ENCODE measurements at places on chromosomes 11 and 22.

GRCh38 chr22:29700206-29700899, 19.4 kb upstream of the CABP7 start:
- no peak for DNase-seq

GRCh38 chr11:133825666-133826065, 19.6 kb downstream of the SPATA19 start:
- DNase-seq, result no peak

DNA sequence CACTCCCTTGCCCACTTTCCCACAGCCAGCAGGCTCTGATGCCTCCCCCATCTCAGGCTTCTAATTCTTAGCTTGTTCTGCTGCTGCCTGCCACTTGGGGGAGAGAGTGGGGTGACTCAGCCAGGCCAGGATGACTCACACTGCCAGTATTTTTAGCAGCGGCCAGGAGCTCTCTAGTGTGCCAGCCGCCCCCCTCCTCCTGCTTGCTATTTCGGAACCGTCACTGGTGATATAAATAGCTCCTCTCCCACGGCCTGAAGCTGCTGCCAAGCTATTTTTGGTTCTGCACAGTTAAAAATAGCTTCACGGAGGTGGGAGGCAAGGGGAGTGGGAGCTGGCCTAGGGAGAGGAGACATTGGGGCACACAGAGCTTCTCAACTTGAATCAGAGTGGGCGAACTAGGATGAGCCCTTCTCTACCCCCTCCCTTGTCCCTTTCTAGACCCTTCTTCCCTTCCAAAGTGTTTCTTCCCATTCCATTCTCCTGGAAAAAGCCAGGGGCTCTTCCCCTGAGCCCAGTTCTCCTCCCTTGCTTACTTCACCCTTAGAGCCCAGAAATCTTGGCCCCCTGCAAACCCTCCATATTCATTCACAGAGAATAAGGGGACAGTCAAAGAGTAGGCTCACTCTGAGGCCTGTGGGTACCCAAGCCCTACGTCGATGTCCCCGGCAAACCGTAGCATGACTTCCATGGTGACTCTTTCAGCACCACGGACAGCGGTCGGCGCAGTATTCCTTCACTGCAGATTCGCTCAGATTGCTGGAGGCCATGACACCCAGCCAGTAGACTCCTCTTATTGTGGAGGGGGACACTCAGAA, 2.5 kb upstream of the NPAS4 start:
- DNase-seq, result peak; percentile 29

DNA sequence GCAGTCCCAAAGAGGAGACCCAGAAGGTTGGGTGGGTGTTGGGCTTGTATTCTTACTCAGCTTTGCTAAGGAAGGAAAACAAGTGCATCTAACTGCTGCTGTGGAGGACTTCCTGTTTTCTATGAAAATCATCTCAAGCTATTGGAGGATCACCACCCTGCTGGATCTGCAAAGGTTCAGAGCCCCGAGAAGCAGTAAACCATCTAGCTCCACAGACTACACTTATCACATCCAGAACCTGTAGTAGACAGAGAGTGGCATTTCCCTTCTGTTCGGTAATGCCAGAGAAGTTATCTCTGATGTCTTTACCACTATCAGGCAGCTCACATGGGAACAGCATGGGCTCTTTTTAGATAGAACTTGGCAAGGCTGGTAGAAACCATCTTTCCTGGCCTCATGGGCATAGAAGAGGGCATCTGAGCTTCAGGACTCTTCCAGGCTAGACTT, 21.7 kb downstream of the KCNJ1 start:
- no peak for DNase-seq

- DNase-seq, result peak; percentile 86
Observed at GRCh38 chr11:2428322-2428795, 16.0 kb downstream of the TRPM5 start.

- no peak for DNase-seq
Observed at GRCh38 chr11:16191212-16191867, 165.0 kb downstream of the SOX6 start.

DNA sequence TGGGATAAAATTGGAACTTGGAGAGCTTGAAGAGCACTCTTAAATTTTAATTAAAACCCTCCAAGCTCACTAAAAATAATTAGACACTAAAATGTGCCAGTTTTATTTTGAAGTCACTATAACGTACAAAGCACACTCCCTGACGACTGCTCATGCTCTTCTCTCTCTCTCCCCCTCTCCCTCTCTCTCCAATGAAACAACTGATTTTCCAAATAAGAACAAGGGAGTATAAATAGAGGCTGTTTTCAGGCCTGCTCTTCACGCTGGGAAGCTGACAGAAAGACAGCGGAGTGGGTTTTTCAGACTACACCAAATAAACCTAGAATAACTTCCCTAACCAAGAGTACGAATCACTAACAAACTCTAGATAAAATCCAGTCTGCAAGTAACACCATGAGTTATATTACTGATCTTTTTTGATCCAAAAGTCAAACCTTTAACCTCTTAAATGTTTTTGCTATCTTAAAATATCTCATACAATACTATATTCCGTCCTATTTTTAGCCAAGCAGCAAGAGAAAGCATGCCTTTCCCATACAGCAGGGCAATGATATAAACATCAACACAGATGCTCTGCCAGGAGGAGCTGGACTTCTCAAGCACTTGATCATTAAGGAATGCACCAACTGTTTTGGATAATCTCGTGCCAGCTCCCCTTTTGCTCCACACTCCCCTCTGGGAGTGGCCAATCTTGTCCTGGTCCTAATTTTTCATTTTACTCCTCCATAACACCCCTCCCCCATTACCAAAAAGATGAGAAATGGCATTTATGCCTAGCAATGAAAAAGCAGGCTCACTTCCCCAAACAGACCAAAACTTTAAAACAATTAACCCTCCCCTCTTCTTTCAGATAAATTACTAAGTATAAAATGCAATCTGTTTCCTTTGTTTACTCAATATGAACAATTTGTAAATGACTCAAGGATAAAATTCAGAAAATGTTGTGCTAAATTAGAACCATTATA, 116.9 kb downstream of the SOX6 start:
- DNase-seq, result no peak

- DNase-seq, result no peak
Observed at GRCh38 chr11:8242499-8243280, 21.0 kb downstream of the LMO1 start.

- DNase-seq, result peak; percentile 48
Observed at GRCh38 chr22:40525250-40525884, 111.2 kb downstream of the MRTFA start.

GRCh38 chr11:114168691-114169090, 109.2 kb downstream of the ZBTB16 start:
- DNase-seq, result no peak

DNA sequence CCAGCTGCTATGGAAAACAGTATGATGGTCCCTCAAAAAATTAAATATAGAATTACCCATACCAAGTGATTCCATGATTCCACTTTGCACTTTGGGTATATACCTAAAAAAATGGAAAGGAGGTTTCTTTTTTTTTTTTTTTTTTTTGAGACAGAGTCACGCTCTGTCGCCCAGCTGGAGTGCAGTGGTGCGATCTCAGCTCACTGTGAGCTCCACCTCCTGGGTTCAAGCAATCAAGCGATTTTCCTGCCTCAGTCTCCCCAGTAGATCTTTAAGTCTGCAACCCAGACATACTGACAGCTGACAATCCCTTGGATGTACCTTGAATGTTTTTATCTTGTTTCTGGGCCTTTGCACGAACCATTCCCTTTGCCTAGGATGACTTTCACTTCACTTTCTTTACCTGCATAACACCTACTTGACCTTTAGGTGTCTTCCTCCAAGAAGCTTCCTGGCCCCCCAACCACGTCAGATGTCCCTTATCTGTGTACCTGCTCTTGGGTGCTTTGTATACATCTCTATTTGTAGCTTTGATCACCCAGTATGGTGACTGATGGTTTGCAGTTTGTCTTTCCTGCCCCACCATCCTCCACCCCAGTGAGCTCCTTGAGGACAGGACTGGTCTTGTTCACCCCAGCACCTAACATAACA, 11.6 kb downstream of the UCP3 start:
- no peak for DNase-seq

DNA sequence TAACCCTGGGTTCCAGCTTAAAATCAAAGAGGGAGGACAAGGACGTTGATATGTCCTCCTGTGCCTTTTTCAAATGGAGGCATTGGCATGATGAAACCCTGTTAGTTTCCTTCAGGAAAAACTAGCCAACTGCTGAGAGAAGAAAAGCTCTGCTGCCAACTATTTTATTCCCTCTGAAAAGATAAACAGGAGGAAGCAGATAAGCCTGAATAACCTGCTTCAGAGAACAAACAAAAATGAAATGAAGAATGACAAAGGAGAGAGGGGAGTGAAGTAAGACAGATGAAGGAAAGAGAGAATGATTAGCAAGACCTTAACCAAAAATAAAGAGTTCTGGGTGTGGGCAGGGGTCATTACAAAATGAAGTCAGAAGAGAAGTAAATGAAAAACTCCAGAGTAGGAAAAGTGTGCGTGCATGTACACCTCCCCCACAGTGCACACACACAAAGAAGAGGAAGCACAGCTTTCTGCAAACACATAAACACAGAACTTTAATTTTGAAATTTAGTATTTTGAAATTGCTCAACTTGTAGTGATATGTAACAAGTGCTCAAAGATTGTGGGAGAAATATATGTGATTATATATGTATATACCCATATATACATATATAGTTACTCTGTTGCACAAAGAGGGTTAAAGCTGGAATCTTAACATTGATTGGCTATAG, 332.2 kb downstream of the LUZP2 start:
- DNase-seq, result no peak

- no peak for DNase-seq
Observed at GRCh38 chr11:132601875-132602274, 930.4 kb downstream of the OPCML start.

DNA sequence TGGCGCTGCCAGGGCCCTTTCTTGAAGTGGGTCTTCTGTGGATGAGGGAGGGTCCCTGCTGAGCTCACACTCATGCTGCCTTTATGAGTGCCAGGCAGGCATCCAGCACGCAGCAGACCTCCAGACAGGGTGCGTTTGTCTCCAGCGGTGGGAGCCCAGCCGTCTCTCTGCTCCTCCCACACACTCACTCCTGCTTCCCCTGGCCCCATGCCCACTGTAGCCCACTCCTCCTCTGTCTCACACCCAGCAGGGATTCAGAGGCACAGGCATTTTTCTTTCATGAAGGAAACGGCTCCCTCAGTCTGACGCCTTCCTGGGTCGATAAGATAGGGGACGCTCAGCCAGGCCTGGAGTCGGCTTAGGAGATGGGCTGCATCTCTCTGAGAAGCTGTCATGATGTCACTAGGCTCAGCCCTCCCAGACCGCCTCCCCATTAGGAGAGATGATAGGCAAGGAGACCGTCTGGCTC, 183.9 kb upstream of the NCAM1 start:
- no peak for DNase-seq

DNA sequence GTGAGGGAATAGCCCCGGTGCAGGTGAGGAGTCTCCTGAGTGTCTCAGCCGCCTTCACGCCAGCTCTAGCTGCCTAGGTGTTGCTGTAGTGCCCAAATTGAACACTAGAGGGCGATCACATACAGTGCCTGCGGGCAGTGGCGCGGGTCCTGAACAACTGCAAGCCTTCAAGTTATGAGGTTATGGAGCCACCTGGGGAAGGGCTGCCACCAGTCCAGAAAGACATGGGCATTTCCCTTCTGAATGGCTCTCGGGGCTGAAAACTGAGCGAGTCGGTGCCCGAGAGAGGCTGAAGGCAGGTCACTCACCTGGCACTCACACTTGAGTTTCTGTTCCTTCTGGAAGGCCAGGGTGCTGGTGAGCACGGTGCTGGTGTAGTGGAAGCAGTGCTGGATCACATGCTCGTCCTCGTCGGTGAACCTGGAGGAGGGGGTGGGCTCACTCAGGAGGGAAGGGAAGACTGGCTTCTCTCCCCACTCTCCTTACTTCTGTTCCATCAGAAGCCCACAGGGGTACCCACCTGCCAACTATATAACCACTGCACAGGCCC, 88.4 kb downstream of the PDE2A start:
- peak; percentile 23 for DNase-seq

DNA sequence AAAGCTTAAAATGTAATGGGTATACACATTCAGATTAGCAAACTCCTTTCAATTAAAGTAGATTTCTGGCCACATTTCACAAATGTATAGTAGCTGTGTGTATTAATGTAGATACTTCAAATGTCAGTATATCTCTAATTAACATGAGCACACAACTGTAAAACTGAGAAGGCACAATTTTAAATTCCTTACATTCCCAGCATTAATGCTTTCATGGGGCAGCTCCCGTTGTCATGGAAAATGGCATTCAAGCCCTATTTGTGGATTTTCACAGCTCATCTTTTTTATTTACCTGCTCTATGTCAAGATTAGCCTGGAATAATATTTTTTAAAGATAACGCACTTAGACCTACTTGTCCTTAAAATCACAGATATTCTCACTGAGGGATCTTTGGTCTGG, 113.6 kb upstream of the SOX6 start:
- no peak for DNase-seq

GRCh38 chr11:65776196-65776595, 4.6 kb downstream of the AP5B1 start:
- DNase-seq, result no peak

GRCh38 chr22:28710107-28710506, 30.5 kb upstream of the TTC28 start:
- DNase-seq, result no peak

- no peak for DNase-seq
Observed at GRCh38 chr11:68273026-68273738, 1.4 kb upstream of the C11orf24 start.

DNA sequence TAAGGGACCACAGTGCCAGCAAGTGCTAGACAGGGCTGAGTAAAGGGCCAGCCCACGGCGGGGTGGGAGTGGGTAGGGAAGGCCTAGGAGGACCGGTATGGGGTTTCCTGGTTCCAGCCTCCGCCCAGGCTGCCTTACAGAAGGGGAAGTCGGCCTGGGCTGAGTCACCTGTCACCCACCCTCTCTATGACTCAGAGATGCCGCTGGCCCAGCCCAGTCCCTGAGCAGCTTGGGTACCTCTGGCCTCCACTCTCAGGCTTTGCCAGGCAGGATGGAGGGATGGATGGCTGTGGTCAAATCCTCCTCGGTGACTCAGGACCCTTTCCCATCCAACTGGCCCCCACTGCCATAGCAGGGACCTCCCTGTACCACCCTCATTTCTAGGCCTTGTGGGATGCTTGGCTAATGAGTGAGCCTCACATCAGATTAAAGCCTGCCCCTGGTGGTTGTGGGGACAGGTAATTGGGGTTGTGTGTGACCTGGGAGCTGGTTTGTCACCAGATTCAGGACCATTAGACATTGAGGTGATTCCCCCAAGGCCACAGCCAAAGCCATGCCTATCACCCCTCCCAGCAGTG, 13.9 kb downstream of the SLC35E4 start:
- peak; percentile 65 for DNase-seq

DNA sequence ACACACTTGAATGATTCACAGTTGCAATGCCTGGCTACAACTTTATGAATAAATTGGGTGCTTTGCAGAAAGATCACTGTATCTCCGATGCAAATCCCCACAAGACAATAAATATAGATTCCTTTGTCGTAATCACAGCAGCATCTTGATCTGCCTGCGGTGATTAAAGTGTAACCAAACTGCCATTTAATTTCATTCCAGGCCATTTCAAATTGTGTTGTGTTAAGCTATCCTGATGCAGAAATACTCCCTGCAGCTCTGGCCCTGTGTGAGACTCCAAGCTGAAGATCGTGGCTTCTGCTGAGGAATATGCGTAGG, 40.8 kb upstream of the B3GAT1 start:
- no peak for DNase-seq

- no peak for DNase-seq
Observed at GRCh38 chr11:119481667-119482400, 58.9 kb upstream of the THY1 start.

GRCh38 chr11:126808836-126809235, 191.7 kb downstream of the KIRREL3 start:
- DNase-seq, result no peak

Data from activated T-helper 1 cell treated with anti-CD3 and anti-CD28 coated beads, Interleukin-2, amount 50 U/mL, for 16 hours (primary cell).